ENCODE measurements at places on chromosomes 4 and X.

- DNase-seq: no peak
These were observed 58.1 kb downstream of the TMEM164 start for GRCh38 chrX:110060846-110061537.

DNA sequence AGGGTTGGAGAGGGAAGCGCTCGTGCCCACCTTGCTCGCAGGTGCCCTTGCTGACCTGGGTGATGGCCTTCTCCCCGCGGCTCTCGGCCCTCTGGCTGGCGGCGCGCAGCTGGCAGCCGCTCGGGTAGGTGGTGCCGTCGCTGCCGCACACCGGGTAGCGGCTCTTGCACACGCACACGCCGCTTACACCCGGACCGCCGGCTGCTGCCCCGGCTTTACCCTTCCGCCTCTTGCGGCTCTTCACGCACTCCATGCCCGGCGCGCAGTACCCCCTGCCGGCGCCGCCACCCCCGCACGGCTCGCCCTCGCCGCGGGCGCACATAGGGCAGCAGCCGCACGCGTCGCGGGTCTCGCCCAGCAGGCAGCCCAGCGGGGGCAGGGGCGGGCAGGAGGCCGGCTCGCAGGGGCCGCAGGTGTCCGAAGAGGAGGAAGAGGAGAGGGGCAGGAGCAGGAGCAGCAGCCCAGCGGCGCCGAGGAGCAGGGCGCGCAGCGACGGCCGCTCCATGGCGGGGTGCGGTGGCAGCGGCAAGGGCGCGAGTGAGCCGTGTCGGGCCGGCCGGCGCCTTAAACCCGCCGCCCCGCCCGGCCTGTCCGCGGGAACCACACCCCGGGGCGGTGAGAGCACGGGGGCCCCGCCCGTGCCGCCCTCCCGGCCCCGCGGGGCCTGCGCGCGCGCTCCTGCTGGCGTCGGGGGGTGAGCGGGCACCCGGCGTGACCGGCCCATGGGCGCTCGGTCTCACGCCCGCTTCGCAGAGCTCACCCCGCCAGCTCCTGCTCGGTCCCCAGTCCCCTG, at the start of gene IGFBP7:
TSS of gene IGFBP7 (minus strand) at position 539 of the 793 bp plus-strand sequence. CDS start at position 505, 34 bp downstream.
- no peak for DNase-seq

DNA sequence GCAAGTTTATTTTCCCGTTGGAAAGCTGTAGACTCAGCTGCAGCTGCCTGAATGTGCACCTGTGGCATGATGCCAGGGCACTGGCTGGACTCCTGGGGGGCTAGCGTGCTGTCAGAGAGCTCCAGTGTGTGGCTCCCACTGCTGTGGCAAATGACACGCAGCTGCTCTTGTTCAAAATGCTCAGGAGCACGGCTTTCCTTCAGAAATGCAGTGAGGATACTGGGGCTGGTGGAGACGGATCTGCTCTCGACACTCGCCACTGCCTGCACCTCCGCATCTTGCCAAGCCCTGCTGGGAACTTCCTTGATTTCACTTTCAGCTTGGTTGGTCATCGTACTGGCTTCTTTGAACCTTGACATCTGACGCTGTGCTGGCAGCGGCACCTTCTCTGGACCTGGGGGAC, 58.7 kb downstream of the GPRIN3 start:
- no peak for DNase-seq

GRCh38 chr4:37902738-37903693, 12.1 kb downstream of the TBC1D1 start:
- DNase-seq: no peak

DNA sequence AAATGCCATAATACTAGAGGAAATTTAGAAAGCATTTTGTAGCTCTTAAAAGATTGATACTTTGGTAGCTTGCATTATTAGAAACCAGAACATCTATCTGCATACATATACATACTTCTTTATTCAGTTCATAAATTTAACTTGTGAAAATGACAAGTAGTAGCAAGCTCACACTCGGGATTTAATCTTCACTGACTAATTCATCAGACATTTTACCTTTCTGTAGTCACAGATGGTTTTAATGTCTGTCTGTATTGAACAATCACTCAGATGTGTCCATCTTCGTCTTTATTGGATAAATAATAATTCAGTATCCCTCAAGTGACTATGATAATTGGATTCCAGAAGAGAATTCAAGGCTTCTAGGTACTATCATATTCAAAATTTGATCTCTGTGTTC, 232.3 kb downstream of the TENM3 start:
- DNase-seq: no peak

DNA sequence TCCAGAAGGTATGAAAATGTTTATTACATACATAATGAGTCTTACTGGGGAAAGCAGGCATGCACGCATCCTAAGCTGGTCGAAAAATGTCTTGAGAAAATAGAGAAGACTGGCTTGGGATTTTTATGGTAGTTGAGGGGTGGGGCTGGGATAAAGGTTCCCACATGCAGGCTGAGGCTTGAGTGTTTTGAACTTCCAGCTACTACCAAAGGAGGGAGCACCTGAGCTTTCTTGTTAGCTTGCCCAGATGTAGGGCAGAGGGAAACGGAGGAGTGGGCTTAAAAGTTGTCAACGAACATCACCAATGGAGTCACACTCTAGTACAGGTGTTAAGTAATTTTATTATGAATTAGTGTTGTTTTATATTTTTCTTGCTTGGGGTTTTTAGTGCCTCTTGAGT, 39.6 kb upstream of the SRPX start:
- no peak for DNase-seq

GRCh38 chr4:40307627-40308497, 27.3 kb upstream of the CHRNA9 start:
- no peak for DNase-seq

GRCh38 chrX:45202171-45202570, 1.5 kb upstream of the DIPK2B start:
- DNase-seq: no peak

DNA sequence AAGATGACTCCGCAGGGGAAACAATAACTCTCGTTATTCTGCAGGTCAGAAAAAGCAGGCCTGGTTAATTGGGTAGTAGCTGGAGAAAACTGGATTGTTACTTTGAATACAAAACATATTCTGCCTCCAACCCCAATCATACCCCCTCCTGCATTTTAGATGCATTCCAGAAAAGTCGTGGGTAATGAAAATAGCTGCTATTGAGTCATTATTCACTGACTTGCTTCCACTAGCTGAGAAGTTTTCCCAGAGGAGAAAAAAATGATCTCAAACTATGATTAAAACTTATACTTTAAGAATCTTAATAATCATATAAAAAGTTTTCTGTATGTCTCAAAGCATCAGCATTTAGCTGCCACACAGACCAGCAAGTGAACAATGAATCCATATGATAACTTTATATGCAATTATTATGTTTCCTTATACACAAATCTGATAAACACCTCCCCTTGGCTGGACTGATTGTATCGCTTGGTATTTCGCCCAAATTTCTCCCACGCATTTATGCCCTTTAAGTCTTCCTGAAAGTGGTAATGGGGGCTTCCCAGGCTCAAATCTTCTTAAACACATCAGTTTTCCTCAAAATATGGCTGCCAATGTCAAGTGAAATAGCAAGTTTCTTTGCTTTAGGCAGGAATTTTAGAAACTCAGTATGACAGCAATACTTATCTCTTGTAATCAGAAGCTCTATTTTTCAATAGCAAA, 181.0 kb downstream of the LDB2 start:
- DNase-seq: no peak

DNA sequence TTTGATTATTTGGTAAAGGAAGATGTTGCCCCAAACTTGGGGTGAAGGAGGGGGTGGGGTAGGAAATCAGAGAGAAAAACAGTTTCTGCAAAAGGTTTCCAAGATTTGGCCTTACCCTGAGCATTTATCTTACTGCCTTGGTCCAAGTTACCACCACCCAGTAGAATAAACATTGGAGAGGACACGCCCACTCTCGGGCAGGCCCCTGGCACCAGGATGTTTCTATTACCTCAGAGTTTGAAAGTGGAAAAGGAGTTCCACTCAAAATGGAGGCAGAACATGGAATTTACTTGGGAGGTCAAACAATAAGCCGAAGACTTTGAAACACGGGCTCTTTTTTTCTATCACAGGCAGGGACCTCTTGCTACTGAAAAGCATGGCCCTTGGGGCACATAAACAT, 113.7 kb downstream of the CHRNA9 start:
- DNase-seq: no peak

DNA sequence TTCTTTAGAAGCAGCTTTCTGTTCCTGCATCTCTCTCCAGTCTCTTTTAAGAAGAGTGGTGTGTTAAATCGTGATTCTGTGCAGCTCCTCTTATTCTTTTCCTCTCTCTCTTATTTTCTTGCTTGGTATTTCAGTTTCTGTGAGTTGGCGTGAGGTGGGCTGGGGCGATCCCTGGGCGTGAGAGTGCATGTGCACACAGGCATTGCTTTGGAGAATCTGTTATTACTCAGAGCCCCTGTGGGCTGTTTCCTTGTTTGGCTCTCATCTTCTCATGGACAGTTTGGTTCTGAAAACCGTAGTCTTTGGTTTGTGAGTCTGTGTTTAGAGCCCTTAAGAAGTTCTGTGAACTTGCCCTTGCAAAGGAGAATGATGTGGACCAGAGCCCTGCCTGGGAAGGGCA, 97.2 kb upstream of the CLNK start:
- no peak for DNase-seq

- DNase-seq: no peak
These were observed 294.3 kb upstream of the BOD1L1 start for GRCh38 chr4:13921805-13922204.

GRCh38 chr4:144831971-144832370, 186.0 kb downstream of the HHIP start:
- DNase-seq: no peak

DNA sequence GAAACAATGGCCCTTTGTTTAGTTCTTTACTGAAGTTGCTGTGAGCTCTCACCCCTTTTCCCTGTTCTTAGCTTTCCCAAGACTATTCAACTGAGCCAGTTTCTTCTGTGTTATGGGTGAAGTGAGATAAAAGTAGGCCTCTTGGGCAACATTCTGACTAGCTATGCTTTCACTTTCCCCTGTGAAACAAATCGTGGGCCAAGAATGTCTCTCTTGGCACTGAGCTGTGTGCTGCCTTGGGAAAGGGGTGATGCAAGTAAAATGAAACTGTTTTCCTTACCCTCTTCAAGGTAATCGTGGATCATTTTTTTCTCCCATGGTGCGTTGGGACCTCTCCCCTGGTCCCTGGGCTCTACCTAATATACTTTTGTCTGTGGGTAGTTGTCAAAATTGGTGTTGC, 653.9 kb upstream of the MAGEB2 start:
- DNase-seq: no peak

DNA sequence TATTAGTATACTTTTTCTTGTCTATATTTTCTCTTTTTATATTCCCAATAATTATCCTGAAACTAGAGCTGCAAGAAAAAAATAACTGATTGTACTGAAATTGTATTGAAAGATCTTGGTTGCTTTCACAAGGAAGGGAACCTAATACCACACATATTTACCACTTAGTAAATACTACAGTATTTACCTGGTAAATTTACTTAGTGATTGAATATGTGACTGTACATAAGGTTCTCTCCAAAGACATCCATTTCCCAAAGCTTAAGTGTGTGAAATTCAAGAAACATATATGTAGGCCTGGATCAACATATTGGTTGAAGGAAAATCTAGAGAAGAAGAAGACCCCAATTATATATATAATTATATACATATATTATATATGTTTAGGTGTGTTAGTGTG, 1272.7 kb downstream of the C4orf33 start:
- DNase-seq: no peak

DNA sequence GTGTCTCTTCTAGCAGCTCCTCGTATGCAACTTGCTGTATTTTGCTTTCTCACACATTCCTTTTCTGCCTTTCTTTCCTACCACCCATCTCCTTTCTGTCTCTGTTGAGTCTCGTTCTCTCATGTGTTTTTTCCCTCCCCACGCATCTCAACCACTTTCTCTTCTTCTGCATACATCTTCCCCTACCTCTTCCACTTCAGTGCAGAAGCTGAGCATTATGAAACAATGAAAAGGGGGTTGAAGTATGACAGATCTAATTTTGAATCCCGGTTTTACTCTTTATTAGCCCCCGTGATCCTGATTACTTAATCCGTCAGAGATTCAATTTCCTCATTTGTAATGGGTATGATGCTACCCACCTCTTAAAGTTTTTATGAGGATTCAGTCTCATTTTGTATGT, 7.3 kb downstream of the FAM241A start:
- DNase-seq: no peak

DNA sequence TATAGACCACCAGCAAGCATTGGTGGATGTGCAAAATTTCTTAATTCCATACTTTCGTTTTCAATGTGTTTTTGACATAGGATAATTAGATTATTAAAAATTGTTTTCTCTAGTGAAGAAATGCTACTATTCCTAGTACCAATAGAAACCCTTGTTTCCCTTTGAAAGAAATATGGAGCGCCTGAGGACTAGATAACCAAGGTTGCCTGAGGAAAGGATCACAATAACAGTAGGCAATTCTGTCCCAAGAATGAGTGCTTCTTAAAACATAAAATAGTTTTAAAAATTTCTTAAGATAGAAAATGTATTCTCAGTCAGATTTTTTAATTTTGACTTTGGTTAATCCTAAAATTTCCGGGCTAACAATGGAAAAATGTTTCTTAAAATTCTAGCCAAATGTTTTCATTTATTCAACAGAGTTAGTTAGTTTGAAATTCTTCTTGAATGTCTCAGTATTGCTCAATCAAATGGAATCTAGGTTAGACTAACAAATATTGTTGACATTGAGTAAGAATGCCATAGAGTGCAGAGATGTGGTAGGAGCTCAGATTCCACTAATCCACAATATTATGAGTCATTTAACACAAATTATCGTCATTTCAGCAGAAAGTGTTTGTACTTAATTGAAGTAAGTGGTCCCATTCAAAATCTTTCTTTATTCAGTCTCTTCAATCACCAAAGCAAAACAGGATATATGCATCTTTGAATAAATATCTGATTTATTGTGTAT, 666.0 kb downstream of the GRID2 start:
- peak; percentile 10 for DNase-seq

- DNase-seq: no peak
These were observed 58.5 kb upstream of the LGI2 start for GRCh38 chr4:25089051-25089763.

DNA sequence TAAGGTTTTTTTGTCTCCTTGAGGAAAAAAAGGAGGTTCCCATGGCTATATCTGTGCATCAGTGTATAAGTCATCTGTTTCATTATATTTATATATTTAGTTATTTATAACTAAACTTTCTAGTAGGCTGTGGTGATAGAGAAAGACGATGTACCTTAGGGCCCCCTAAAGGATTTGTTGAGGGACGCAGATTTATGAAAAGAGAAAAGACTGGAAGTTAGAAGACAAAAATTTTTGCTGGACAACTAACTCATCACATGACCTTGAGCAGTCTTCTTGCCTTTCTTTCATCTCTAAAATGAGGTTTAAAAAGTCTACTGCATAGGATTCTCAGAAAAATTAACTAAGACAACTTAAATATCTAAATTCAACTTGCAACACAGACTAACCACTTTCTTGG, 6.1 kb downstream of the GASK1B start:
- DNase-seq: no peak

- no peak for DNase-seq
These were observed 38.5 kb upstream of the BMP15 start for GRCh38 chrX:50871922-50872453.

GRCh38 chrX:71679575-71680207, 12.3 kb downstream of the LOC101059915 start:
- DNase-seq: no peak

GRCh38 chrX:144810539-144810938, 436.8 kb upstream of the SPANXN1 start:
- no peak for DNase-seq

GRCh38 chr4:23355258-23355657, 534.6 kb downstream of the PPARGC1A start:
- no peak for DNase-seq
